ENCODE measurements at places on chromosomes 5 and 9. TPM values are rescaled to one million over a fixed set of nuclear protein-coding genes. Genes with fewer than 3 reads are reported as not detected.

The PCDHA9 gene
- 0.48 TPM for total RNA-seq

The LCN2 gene
- total RNA-seq, result not detected

The OLFML2A gene
- 28.1 TPM for total RNA-seq

DNA sequence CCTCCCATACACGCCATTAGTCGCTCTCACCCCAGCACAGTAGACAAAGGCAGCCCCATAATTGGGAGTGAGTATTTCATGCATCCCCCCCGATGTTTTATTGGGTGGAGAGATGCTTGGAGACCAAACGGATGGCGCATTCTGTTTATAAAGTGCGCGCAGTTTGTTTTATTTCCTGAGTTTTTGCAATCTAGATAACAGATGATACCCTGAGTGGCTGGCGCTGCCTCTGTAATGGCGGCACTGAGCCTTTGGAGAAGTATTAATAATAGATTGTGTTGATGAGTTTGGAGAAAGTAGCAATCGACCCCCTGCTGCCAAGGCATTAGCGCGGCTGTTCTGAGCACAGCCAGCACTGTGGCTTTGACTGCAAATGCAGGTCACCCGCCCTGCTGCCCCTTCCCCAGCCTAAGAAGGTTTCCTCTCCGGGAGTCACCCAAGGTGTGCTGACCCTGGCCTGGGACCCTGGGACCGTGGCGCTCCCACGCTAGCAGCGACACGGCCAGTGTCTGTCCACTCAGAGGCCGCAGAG, 74.3 kb downstream of the LMX1B start:
- no peak overlapping the region for H3K27ac ChIP-seq
- DNase-seq, result peak; percentile 81
- no peak overlapping the region for H3K4me3 ChIP-seq
- peaks cover 6% of the 10 kb centered on the region for H3K4me1 ChIP-seq
- H3K36me3 ChIP-seq, result peaks cover 10% of the 10 kb centered on the region
- H3K27me3 ChIP-seq, result peaks cover 49% of the 10 kb centered on the region

- H3K4me1 ChIP-seq, result peaks cover 6% of the 10 kb centered on the region
- no peak for DNase-seq
- H3K36me3 ChIP-seq, result no peaks in the 10 kb centered on the region
- no peak overlapping the region for H3K4me3 ChIP-seq
Measured at GRCh38 chr5:174251305-174252000, 205.9 kb downstream of the NSG2 start.

- peaks cover 9% of the 10 kb centered on the region for H3K4me1 ChIP-seq
- no peak overlapping the region for H3K4me3 ChIP-seq
- no peak overlapping the region for H3K27ac ChIP-seq
- H3K27me3 ChIP-seq, result no peaks in the 10 kb centered on the region
- no peaks in the 10 kb centered on the region for H3K36me3 ChIP-seq
Measured at GRCh38 chr9:136170006-136170901, 34.7 kb downstream of the LHX3 start.

- no peaks in the 10 kb centered on the region for H3K4me1 ChIP-seq
- H3K27ac ChIP-seq, result no peak overlapping the region
- no peak for DNase-seq
- no peak overlapping the region for H3K4me3 ChIP-seq
- H3K36me3 ChIP-seq, result no peaks in the 10 kb centered on the region
Measured at GRCh38 chr9:134688661-134689320, 47.2 kb downstream of the COL5A1 start.

- no peaks in the 10 kb centered on the region for H3K36me3 ChIP-seq
- no peaks in the 10 kb centered on the region for H3K27me3 ChIP-seq
- H3K27ac ChIP-seq, result no peak overlapping the region
Measured at GRCh38 chr5:62283861-62284260, 22.1 kb upstream of the KIF2A start.

DNA sequence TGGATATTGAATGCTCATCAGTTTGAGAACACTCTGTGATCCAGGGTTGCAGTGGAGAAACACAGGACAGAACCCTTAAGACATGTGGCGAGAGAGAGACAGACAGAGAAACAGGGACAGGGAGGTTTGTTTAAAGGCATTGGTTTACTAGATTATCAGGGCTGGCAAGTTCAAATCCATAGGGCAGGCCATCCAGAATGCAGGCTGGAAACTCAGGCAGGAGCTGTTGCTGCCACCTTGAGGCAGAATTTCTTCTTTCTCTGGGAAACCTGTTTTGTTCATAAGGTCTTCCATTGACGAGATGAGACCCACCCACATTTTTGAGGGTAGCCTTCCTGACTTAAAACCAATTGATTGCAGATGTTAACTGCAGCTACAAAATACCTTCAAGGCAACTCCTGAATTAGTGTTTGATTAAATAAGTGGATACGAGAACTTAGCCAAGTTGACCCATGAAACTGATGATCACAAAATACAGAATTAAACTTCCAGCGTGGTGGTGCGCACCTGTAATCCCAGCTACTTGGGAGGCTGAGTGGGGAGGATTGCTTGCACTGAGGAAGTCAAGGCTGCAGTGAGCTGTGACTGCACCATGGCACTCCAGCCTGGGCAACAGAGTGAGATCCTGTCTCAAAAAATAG, 55.9 kb downstream of the NSUN2 start:
- H3K27me3 ChIP-seq, result peaks cover 19% of the 10 kb centered on the region
- H3K27ac ChIP-seq, result no peak overlapping the region
- H3K4me1 ChIP-seq, result no peaks in the 10 kb centered on the region

DNA sequence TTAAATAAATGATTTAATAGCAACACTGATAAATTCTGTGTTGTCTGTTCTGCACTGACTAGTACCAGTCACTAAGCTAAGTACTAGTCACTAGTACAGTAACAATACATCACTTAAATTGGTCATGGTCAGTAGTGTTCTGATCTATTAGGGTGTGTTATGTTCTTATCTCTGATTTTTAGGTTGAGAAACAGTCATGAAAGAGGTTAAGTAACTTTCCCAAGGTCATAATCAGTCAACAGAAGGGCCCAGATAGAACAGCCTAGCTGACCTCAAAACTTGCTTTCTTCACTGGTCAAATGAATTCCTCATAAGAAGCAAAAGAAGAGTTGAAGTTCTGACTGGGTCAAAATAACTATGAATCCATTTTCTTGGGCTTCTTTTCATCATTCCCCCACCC, 1492.7 kb downstream of the MAT2B start:
- peak overlapping the region; percentile 19 for H3K4me3 ChIP-seq
- H3K36me3 ChIP-seq, result no peaks in the 10 kb centered on the region
- peaks cover 8% of the 10 kb centered on the region for H3K4me1 ChIP-seq

- H3K27me3 ChIP-seq, result no peaks in the 10 kb centered on the region
- peaks cover 4% of the 10 kb centered on the region for H3K36me3 ChIP-seq
- no peak overlapping the region for H3K4me3 ChIP-seq
- no peak for DNase-seq
- H3K27ac ChIP-seq, result no peak overlapping the region
Measured at GRCh38 chr5:90917928-90918668, 359.5 kb downstream of the ADGRV1 start.

- H3K27ac ChIP-seq, result no peak overlapping the region
- no peaks in the 10 kb centered on the region for H3K4me1 ChIP-seq
- H3K27me3 ChIP-seq, result peaks cover 68% of the 10 kb centered on the region
- H3K4me3 ChIP-seq, result peak overlapping the region; percentile 76
Measured at GRCh38 chr5:132226516-132227234, 978 bp downstream of the P4HA2 start.

DNA sequence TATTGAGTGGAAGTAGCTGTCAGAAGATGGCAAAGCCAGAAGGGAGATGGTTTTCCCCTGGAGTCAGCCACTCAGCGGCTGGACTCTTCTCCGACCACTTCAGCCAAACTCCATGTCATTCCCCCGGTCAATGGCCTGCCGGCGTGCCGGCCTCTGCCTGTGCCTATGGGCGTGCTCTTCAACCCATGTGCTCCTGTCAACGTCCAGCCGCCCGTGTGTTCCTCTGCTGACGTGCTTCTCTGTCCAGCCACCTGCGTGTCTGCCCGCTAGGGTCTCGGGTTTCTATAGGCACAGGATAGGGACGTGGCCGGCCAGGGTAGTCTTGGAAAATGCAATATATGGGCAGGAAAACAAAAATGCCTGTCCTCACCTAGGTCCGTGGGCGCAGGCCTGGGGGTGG, 77.7 kb upstream of the RUFY1 start:
- H3K27me3 ChIP-seq, result no peaks in the 10 kb centered on the region
- no peak overlapping the region for H3K27ac ChIP-seq
- no peaks in the 10 kb centered on the region for H3K36me3 ChIP-seq
- H3K4me3 ChIP-seq, result no peak overlapping the region
- DNase-seq, result no peak

DNA sequence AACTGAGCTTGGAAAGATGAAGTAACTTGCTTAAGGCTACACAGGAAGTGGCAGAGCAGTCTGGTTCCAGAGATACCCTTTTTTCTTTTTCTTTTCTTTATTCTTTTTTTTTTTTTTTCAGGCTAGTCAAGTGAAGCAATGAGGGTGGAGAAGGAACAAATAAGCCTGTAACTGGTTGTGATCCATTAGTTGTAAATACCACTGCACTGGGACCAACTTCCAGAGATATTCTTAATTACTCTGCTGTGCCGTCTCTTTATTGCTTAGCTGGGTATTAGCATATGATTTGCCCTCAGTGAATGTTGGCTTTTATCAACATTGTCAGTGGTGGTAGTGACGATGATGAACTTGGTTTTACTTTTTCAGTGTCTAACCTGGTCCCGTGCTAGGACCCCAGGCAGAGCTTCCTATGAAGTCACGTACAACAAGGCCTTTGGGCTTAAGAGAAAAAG, 26.7 kb downstream of the LNPEP start:
- no peaks in the 10 kb centered on the region for H3K36me3 ChIP-seq
- no peaks in the 10 kb centered on the region for H3K27me3 ChIP-seq
- H3K4me3 ChIP-seq, result no peak overlapping the region

DNA sequence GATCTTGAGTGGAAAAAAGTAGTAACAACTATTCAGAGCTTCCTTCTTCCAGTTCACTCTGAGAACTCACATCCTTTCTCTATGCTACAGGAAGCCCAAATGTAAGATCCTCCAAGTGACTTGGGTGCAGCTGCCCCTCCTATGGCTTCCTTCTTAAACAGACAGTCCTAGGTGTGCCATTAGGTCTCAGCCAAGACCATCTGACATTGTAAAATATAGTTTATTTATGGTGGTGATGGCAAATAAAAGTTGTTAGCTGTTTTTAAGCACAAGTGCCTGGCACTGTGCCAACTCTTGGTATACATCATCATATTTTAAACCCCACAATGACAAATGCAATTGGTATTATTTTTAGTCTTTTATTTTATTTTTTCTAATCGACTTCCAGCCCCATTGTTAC, 58.1 kb downstream of the TMEM252 start:
- H3K36me3 ChIP-seq, result no peaks in the 10 kb centered on the region
- no peak overlapping the region for H3K27ac ChIP-seq
- no peak for DNase-seq
- H3K27me3 ChIP-seq, result peaks cover 38% of the 10 kb centered on the region

DNA sequence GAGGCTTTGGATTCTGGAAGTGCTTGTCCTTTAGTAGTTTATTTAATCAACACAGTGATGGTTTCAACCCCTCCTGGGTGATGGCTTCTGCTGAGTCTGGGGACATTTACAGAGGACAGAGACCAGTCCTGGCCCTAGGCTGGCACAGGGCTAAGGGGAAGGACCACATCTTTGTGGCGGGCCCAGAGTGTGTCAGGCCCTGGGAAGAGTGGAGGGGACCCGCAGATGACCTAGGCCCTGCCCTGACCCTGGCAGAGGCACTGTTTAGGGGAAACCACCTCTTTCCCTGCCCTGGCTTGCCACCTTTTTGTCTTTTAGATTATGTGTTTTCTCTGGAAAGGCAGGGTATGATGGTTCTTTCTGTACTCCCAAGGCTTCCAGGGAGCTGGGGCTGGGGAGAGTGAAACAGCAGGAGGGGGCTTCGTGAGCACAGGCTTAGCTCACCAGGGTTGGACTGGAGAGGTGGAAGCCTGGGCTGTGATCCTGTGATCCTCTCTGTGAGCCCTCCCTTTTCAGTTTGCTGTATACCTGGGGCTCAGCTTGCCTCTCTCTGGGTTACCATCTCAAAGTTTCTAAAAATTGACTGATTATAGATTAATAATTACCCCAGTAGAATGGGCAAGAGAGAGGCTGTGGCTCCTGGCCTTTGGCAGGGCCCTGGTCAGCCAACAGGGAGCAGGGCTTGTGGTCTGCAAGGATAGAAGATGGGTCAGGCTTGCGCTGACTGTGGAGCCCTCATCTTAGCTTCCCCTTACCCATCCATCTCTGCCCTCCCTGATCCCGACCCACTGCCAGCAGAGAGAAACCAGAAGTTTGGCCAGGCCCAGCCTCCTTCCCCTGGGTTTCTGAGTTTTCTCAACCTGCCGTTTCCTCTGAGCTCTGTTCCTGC, 1.7 kb upstream of the SYNPO start:
- no peak overlapping the region for H3K4me3 ChIP-seq
- H3K4me1 ChIP-seq, result peaks cover 33% of the 10 kb centered on the region
- no peaks in the 10 kb centered on the region for H3K36me3 ChIP-seq
- DNase-seq, result no peak
- no peaks in the 10 kb centered on the region for H3K27me3 ChIP-seq

GRCh38 chr5:7420510-7421280, 24.8 kb downstream of the ADCY2 start:
- H3K36me3 ChIP-seq, result peaks cover 54% of the 10 kb centered on the region
- no peak overlapping the region for H3K27ac ChIP-seq
- H3K4me3 ChIP-seq, result no peak overlapping the region
- H3K27me3 ChIP-seq, result no peaks in the 10 kb centered on the region
- DNase-seq, result peak; percentile 90

- no peak overlapping the region for H3K27ac ChIP-seq
- H3K4me1 ChIP-seq, result peaks cover 13% of the 10 kb centered on the region
- H3K36me3 ChIP-seq, result no peaks in the 10 kb centered on the region
Measured at GRCh38 chr5:94522117-94522516, 96.3 kb downstream of the KIAA0825 start.

DNA sequence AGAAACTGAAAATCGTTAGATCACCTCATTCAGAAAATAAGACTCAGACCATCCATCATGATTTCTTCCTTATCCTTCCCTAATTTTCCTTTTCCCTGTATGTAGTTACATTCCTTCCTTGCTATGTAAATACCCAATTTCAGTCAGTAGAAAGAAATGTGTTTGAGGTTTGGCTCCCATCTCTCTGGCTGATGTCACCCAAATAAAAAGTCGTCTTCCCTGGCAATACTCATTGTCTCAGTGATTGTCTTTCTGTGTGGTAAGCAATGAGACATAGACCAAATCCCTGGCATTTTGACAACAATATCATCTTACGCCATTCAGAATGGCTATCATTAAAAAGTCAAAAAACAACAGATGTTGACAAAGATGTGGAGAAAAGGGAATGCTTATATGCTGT, 303.9 kb upstream of the EDIL3 start:
- no peak overlapping the region for H3K27ac ChIP-seq
- no peaks in the 10 kb centered on the region for H3K27me3 ChIP-seq
- no peak for DNase-seq
- H3K4me1 ChIP-seq, result no peaks in the 10 kb centered on the region

- DNase-seq, result no peak
- no peak overlapping the region for H3K27ac ChIP-seq
- no peaks in the 10 kb centered on the region for H3K27me3 ChIP-seq
- no peak overlapping the region for H3K4me3 ChIP-seq
Measured at GRCh38 chr5:158943057-158943456, 156.7 kb downstream of the EBF1 start.

All from endodermal cell (in vitro differentiated cells).